Breast epithelium (tissue), 4 donors: ENCODE measurements at places on chromosomes 1 and 21. TPM values are rescaled to one million over a fixed set of nuclear protein-coding genes. Genes with fewer than 3 reads are reported as not detected.

DNA sequence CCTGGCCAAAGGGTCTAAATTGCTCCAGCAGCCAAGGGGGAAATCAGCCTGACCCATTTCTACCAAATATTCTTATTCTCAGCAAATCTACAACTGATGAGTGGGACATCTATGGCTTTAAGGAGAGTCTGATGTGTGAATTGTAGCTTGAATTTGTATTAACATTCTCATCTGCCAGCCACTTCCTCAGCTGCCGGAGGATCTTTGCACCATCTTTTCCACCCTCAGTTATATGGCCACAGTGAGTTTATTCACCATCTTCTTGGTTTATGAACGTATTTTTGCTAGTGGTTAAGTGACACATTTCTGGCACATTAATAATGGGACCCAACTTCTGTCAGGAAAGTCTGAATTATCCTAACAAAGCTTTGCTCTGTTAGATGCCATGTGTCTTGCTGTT lies 69.6 kb downstream of the COLGALT2 start:
- DNase-seq = no peak

DNA sequence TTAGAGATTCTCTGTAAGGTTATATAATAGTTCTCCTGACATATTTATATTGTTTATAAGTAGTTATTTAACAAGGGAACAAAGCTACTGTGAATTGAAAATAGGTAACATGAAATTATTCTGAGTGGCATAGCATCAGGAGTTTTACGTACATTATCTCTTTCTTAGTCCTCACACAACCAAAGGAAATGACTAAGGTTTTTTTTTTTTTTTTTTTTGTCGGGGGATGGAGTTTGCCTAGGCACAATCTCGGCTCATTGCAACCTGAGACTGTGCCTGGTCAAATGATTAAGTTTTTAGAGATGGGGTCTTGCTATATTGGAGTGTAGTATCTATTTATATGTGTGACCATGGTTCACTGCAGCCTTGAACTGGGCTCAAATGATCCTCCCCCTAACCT lies 24.9 kb downstream of the TMED5 start:
- no peak for DNase-seq

GRCh38 chr1:109765896-109766615 lies 2.3 kb upstream of the EPS8L3 start:
- DNase-seq = peak; percentile 19

The PTAFR gene
- total RNA-seq = 5.6 TPM

DNA sequence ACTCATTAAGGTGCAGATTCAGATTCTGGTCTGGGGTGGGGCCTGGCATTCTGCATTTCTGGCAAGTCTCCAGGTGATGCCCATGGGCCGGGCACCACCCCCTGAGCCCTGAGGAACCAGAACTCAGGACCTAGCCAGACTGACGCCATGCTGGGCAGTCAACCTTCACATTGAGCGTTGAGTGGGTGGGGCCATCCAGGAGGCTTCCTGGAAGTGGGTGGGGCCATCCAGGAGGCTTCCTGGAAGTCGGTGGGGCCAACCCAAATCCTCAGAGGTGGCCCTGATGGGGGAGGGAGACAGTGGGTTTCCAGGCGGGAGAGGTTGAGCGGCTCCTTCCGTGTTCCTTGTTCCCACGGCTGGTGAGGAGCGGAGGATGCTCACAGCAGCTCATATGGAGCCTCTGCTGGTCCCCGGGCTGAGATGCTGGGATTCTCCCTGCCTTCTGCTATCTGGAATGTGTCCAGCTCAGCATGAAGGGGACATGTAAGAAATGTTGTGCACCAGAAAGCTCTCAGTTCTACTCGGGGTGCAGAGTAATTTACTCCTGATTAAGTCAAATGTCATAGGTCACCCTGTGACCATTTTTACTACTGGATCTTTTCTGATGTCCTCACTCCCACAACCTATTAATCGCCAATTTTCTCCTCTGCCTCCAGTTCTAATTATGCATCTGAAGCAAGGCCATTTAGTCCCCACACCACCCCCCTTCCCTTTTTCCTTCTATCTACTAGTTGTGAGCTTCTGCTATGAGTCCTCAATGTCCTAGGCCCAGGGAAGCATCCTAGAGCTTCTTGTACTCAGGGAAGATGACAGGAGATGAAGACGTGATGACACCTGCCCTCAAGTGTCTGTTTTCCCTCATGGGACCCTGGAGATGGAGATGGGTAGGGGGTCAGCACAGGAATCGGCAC lies 435.4 kb downstream of the PTPRU start:
- DNase-seq = no peak

GRCh38 chr1:16608838-16609560 lies 4.4 kb downstream of the NBPF1 start:
- no peak for DNase-seq

GRCh38 chr1:225494789-225495359 lies 67.0 kb upstream of the LBR start:
- no peak for DNase-seq

DNA sequence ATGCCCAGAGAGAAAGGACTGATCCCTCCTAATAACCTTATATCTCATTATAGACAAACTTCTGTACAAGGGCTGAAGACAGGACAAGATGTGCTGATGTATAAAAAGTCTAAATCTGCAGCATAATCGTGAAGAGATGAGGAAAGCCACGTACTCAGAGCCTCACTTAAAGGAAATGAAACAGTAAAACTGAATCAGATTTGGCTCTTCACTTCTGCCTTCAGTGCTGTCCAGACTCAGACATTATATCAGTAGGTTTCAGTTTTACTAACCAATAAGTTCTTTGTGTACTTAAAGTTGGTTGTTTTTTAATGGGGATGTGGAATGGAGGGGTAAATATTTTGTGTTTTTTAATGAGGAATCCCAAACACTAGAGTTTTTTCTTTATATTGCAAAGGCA lies 45.3 kb upstream of the RGS1 start:
- DNase-seq = no peak

DNA sequence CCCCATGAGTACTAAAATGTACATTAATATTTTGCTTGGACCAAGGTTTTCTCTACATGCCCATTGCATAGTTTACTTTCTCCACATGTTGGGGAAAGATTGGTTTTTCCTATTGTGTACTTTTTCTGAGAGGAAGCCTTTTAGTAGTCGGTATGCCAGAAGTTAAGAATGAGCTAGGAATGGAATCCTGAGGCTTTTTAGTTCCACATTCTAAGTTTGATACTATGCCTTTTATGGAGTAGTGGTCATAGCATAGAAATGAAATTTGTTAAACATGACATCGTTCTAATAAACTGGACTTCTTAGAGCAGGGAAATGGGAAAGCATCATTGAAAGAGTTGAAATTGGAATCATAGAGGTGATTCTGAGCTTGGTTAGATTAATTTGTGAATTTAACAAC lies 64.3 kb downstream of the BCL9 start:
- DNase-seq = no peak
